KG1 (cell line): ENCODE measurements at places on chromosomes 2 and 18.

DNA sequence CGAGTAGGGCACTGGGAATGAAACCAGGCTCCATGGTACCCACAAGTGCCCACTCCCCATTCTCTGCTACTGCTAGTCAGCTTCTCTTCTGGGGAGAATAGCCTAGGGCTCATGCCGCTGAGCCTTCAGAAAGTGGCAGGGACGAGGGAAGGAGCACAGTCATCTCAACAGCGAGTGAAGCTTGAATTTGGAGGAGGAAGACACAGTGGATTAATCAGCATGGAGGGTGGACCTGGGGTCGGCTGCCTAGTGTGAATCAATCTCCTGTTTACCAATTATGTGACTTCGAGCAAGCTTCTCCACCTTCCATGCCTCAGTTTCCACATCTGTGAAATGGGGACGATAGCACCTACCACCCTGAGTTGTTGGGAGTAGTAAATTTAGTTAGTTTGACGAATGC lies 157.0 kb downstream of the SEPTIN10 start:
- DNase-seq, result no peak

DNA sequence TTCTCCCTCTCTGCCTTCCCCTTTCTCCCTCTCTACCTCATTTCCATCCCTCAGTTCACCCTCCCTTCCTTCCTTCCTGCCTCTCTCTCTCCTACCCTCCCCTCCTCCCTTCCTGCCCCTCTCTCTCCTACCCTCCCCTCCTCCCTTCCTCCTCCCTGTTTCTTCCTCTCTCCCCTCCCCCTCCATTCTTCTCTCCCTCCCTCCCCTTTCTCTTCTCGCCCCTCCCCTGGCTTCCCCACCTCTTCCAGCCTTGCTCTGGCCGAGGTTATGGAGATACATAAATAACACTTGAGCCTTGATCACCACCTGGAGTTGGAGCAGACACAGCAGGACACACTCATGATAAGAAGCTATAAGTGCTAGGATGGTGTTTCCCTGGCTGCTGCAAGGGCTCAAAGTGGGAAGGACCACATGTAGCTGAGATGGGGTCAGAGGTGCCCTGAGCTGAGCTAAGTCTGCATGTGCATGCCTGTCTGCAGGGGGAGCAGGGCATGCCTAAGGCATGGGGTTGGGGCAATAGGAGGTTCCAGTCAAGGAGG lies 326.1 kb upstream of the HS6ST1 start:
- DNase-seq, result no peak

- DNase-seq, result no peak
Measured at GRCh38 chr2:10658041-10658913, 31.5 kb downstream of the NOL10 start.

DNA sequence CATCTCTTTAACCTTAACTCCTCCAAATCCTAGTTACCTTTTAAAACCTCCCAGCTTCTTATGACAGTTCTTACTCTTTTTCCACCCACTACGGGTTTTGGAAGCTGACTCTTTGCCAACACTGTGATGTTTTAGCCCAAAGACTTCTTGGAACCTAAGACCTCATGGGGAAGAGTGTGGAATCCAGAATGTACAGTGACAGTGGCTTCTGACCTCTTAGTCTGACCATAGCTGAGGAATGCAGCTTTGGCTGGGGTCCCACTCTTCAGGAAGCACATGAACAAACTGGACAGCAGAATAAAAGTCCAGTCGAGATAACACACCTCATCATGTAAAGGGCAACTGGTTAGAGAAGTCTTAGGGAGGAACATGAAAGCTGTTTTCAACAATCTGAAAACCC lies 161.1 kb upstream of the PKDCC start:
- DNase-seq, result no peak

GRCh38 chr2:58131191-58132011 lies 84.8 kb downstream of the VRK2 start:
- DNase-seq, result no peak

GRCh38 chr2:129379411-129379810 lies 600.1 kb upstream of the RAB6C start:
- DNase-seq, result no peak

GRCh38 chr2:120287183-120288015 lies 34.7 kb downstream of the RALB start:
- DNase-seq, result no peak

- DNase-seq, result no peak
Measured at GRCh38 chr2:176504440-176504839, 235.2 kb downstream of the MTX2 start.

GRCh38 chr2:22273853-22274252 lies 1111.1 kb upstream of the KLHL29 start:
- no peak for DNase-seq

DNA sequence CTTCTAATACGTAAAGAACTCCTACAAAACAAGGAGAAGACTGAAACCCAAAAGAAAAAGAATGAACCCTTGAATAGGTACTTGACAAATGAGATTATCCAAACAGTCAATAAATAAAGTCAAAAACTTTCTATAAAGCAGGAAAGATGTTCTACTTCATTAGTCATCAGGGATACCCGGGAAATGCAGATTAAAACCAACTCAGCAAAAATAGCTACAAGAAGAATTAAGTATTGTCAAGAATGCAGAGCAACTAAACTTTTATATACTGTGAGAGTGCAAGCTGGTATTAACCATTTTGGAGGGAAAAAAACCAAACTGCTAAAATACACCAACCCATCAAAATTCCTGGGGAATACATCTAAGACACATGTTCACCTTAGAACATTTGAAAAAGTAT lies 10.4 kb downstream of the TXNL1 start:
- DNase-seq, result no peak

DNA sequence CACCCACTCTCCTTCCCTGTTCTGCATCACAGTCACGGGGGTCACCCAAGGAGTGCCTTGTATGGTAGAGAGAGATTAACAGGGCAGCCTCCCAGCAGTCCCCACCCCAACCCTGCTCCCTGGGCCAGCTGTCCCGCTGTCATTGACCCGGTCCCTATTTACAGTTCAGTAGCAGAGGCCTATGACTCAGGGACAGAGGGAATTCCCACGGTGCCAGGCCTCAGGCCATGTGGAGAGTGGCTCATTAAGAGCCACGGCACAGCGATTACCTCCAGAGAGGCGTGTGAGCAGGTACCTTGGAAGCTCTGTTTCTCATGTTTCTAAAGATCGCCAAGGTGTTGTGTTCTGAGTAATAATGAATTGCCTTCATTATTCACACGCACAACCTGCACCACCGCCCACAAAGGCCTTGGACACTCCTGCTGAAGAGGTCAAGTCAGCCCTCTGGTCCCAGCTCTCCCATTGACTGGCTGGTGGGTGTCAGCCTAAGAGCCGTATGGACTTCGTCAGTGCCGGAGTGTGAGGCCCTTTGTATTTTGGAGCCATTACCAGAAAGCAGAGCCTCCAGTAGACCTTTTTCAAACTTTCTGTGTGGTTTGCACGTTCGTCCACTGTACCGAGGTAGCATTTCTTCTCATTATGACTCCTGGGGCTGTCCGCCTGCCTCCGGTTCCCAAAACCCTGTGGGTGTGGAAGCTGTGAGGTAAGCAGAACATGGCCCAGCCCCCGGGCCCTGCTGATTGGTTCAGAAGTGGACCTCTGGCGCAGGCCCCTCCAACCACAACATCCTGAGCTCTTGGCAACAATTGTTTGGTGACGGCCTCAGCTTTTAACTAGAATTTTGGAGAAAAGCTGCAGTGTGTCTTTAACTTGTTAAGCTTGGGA lies 47.0 kb downstream of the SERTAD2 start:
- no peak for DNase-seq

GRCh38 chr2:31378791-31379501 lies 35.6 kb downstream of the XDH start:
- no peak for DNase-seq

GRCh38 chr2:219443016-219443696 lies 8.5 kb downstream of the SPEG start:
- no peak for DNase-seq

- no peak for DNase-seq
Measured at GRCh38 chr2:28333606-28334526, 58.8 kb upstream of the FOSL2 start.

- DNase-seq, result no peak
Measured at GRCh38 chr2:241379481-241380480, 23.7 kb downstream of the FARP2 start.

- DNase-seq, result no peak
Measured at GRCh38 chr2:10835052-10835970, 22.7 kb upstream of the PDIA6 start.

- DNase-seq, result no peak
Measured at GRCh38 chr18:44740000-44740399, 59.3 kb downstream of the SETBP1 start.

GRCh38 chr18:27363872-27364271 lies 178.8 kb upstream of the CHST9 start:
- DNase-seq, result peak; percentile 5

DNA sequence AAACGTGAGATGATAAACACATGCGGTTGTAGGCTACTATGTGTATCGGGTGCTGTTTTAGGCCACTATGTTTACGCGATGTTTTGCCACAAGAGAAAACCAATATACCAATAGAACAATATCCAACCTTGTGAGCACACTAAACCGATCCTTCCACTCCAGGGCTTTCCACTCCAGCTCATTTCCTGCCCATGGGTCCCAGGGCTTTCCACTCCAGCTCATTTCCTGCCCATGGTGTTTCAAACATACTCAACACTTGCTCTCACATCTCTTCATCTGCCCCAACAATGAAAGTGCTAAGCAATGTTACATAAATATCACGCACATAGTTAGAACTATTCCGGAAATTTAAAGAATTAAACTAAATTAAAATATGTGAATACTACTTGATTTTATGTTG lies 80.0 kb downstream of the EPB41L3 start:
- DNase-seq, result no peak

GRCh38 chr2:15899327-15899612 lies 41.1 kb upstream of the MYCN start:
- DNase-seq, result no peak

DNA sequence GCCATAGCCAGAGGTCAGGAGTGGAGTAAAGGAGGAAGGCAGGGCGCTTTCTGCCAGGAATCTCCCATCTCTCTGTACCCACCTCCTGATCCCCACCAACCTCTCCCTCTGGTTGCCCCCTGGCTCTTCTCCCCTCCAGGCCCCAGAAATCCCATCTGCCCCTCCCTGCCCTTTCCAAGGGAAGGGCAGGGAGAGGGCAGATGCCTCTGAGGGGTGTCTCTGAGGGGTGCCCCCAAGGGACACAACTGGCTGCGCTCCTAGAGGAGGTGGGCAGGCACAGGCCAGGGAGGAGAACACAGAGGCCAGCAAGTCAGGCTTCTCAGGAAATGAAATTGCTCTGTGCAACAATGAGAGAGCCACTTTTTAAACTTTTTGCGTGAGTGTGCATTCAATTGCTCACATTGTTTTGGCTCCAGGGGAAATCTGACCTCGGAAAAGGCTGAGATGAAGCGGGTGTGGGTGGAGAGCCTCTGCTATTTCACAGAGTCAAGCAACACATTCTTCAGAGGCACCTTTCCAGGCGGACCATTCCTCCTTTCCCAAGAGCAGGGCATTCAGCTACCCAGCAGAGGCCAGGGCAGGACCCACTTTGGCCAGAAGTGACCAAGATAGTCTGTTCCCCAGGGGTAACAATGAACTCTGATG lies 125.5 kb downstream of the SMAD7 start:
- DNase-seq, result no peak

- DNase-seq, result no peak
Measured at GRCh38 chr2:203533676-203534591, 1.2 kb downstream of the RAPH1 start.

- DNase-seq, result no peak
Measured at GRCh38 chr18:61901323-61901986, 8.6 kb upstream of the RNF152 start.

GRCh38 chr2:119010336-119010735 lies 68.3 kb downstream of the MARCO start:
- DNase-seq, result no peak

DNA sequence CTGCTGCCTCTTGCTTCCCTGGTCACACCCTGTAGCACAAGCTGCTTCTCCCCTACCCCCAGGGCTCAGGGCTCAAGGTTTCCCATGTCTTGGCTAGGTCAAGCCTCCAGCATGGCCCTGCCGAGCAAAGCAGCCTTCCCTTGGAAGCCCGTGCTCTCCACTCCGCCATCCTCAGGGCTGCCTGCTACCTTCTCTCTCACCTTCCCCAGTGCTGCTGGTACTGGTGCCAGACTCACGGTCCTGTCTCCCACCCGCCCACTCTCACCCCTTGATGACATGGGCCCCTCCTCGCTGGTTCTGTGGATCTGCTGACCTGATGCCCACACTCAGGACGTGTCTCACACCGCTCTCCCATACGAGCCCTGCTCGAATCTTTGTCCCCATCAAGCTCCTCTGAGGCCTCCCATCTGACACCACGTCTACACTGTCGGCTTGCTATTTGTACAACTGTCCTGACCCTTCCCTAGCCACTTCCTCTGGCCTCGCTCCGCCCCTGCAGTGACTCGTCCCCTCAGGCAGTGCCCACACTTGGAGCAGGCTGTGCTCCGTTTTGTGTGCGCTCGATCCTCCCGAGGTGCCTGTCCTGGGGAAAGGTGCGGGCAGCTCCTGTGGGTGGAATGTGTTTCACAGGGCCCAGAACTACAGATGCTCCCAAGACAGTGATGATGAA lies 49.9 kb downstream of the ZAP70 start:
- DNase-seq, result no peak

DNA sequence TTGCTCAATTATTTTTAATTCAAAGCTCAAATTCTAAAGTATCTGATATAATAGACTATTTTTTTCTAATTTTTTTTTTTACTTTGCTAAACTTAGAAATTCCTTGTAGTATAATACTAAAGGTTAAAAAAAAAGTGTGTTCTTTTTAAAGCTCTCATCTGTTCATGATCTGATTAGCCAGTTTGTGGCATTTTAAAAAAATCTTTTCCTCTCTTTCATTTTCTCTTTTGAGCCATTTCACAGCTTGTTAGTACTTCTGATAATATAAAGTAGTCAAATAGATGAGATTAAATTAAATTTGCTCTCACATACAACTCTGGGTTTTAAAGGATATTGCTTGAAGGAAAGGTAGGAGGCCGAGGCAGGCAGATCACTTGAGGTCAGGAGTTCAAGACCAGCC lies 40.7 kb upstream of the NEMP2 start:
- no peak for DNase-seq

DNA sequence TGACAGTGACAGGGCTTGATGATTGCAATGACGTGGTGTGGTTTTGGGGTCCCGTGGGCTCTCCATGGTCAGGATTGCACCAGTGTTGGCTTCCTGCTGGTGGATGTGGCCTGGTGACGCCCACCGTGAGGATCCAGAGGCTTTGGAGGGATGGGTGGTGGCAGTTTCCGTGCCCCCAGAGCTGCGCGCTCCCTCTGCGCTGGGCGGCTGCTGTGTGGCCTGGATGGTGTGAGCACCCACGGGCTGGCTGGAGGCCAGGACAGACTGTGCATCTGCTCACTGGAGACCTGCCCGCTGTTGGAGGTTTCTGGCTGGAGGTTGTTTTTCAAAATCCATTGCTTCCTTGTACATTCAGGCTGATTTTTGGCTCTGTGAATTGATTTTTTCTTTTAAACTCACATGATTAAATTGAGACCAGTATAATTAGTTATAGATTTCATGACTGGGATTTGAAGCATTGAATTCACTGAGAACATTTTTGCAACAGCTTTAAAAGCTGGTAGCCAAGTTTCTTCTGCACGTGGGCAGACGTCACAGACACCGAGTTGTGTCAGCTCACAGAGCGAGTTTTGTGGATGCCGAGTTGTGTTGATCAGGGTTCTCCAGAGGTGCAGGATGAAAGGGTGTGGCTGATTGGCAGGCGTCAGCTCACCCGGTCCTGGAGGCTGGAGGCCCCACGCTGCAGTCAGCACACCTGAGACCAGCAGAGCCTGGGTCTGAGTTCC lies 72.7 kb downstream of the KCNG2 start:
- no peak for DNase-seq

GRCh38 chr2:602571-603359 lies 74.4 kb downstream of the TMEM18 start:
- DNase-seq, result no peak

GRCh38 chr18:45398448-45398847 lies 216.8 kb upstream of the SLC14A2 start:
- DNase-seq, result no peak
